ENCODE measurements at places on chromosomes 16 and 17.

- no peak for DNase-seq
These were observed 69.6 kb upstream of the ZNF750 start for GRCh38 chr17:82909322-82909904.

DNA sequence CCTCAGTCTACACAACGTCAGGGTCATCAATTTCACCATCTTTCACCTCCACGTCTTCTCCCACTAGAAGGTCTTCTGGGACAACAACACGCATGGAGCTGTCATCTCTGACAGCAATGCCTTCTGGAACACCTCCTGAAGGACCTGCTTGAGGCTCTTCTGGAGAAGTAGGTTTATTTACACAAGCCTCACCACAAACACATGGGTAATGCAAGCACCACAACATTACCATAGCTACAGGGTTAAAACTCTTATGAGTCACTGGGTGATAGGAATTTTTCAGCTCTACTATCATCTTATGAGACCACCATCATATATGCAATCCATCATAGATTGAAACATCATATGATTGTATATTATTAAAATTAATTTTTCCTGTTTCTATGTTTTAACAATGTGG is 215.4 kb downstream of the CHD9NB start:
- DNase-seq: no peak

GRCh38 chr16:66397736-66398433 is 29.2 kb upstream of the BEAN1 start:
- DNase-seq: no peak

DNA sequence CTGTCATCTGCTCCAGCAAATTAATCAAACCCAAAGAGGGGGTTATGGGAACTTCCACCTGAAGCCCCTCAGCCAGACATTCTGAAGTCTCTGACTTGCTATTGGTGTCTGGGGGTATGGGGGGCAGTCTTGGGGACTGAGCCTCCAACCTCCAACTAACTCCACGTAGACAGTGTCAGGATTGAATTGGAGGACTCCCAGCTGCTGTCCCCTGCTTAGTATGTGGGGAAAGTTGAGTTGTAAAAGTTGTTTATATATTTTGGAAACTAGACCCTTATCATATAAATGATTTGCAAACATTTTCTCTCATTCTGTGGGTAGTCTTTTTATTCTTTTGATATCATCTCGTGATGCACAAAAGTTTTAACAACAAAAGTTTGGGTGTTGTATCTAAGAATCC is 689.2 kb downstream of the WWOX start:
- DNase-seq: no peak

GRCh38 chr16:53924331-53925106 is 220.6 kb downstream of the FTO start:
- no peak for DNase-seq

DNA sequence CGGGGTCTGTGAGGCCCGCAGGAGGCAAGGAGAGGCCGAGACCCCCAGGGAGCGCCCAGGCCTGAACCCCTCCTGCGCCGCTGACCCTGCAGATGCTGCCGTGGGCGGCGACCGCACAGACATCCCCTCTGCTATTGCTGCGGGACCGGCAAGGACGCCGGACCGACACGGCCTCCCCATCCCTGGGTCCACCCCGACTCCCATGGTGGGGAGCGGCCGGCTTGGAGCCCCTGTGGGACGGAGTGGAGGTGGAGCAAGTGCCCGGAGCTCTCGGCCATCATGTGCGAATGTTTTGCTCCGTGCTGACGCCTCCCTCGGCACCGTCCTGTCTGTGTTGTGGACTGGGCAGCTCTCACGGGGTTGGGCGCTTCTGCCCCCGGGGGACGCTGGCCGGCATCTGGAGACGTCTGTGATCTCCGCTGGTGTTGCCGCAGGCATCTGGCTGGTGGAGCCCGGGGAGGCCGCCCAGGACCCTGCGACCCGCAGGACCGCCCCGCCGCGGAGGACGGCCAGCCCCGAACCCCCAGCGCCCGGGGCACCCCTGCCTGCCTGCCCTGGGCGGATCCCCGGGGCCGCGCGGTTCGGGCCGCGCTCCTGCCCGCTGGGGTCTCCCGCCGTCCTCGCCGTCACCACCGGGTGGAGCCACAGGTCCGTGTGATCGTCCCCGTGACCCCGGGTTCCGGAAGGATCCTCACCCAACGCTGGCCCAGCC is 12.8 kb upstream of the GNG13 start:
- DNase-seq: peak; percentile 60

DNA sequence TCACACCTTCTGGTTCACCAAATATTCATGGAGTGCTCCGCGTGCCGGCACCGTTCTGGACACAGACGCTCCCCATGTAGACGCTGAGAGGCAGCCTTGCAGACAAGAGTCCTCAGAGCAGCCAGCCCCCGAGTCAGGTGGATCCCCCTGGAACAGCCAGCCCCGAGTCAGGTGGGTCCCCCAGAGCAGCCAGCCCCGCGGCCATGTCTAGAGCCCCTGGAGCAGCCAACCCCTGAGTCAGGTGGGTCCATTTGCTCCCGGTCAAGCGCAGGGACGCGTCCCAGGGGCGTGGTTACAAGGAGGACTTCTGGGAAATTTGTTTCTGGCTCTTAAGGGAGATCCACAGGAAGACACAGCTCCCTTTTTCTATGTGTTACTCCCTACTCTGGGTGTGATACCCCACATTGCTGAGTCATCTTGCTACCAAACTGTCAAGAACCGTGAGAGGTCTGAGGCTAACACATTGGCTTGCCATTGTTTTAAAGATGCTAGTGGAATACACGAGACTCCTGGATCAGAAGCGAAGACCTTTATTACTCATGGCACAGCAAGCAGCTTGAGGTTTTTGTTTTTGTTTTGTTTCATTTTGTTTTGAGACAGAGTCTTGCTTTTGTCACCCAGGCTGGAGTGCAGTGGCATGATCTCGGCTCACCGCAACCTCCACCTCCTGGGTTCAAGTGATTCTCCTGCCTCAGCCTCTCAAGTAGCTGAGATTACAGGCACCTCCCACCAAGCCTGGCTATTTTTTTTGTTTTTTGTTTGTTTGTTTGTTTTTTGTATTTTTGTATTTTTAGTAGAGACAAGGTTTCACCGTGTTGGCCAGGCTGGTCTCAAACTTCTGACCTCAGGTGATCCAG is 43.3 kb upstream of the CBFA2T3 start:
- DNase-seq: no peak

DNA sequence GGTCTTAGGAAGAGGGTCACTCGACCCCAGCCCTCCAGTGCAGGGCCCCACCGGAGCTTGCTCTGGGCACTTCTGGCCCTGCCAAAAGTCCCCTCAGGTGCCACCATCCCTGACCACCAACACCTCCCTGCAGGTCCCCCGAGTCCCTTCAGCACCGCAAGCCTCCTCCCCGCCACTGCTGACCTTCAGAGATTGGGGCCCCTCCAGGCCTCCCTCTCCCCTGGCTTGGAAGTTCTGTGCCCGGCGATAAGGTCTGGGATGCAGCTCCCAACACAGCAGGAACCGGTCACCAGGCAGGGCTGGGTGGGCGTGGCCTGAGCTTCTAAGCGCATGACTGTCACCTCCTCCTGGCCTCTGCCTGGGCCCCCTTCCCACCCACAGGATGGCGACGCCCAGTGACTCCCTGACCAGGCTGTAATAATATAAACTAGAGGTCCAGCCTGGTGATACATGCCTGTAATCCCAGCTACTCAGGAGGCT is 11.2 kb downstream of the PIEZO1 start:
- DNase-seq: peak; percentile 75

- DNase-seq: no peak
These were observed 12.0 kb downstream of the ARL4D start for GRCh38 chr17:43410557-43411368.

DNA sequence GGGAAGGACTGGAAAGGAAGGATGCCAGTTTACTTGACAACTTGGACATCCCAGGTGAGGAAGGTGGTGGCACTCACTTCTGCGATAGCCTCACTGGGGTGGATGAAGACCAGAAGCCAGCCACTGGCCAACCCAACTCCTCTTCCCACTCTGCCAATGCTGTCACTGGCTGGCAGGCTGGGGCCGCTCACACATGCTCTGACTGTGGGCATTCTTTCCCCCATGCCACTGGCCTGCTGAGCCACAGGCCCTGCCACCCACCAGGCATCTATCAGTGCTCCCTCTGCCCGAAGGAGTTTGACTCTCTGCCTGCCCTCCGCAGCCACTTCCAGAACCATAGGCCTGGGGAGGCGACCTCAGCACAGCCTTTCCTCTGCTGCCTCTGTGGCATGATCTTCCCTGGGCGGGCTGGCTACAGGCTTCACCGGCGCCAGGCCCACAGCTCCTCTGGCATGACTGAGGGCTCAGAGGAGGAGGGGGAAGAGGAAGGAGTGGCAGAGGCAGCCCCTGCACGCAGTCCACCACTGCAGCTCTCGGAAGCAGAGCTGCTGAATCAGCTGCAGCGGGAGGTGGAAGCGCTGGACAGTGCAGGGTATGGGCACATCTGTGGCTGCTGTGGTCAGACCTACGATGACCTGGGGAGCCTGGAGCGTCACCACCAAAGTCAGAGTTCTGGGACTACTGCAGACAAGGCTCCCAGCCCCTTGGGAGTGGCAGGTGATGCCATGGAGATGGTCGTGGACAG is 4.5 kb downstream of the ZNF646 start:
- no peak for DNase-seq

GRCh38 chr17:29603109-29603674 is 10.3 kb downstream of the ANKRD13B start:
- no peak for DNase-seq

DNA sequence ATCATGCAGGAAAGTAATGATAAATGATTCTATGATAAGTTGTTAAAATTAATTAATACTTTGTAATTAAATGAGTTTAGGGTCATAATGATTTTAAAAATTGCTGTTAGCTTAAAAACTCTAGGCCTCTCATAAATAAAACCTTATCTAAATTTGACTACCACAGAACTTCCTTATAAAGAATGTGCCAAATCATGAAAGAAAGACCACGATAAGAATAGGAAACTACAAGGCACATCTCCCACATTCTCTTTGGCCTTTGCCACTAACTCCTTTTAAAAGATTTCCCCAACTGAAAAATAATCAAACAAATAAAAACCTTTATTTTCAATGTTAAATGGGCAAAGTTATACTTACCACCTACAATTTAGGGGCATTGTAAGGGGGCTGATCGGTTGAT is 164.6 kb upstream of the C17orf78 start:
- DNase-seq: no peak

DNA sequence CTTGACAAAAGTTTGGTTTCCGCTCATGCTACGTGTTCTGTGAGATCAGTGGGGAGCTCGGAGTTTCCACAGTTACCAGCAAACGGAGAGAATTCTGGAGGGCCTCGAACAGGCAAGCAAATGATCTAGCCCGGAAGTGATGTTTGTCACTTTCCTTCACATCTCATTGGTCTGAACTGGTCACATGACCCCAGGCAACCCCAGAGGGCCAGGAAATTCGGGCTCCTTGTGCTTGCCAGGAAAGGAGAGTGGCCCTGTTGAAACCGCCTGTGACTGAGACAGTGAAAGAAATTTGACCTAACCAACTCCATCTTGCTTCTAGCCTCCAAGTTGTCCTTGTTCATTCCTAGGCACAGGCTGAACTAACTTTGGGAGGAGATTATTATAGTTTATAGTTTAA is 23.0 kb downstream of the SPPL2C start:
- no peak for DNase-seq

DNA sequence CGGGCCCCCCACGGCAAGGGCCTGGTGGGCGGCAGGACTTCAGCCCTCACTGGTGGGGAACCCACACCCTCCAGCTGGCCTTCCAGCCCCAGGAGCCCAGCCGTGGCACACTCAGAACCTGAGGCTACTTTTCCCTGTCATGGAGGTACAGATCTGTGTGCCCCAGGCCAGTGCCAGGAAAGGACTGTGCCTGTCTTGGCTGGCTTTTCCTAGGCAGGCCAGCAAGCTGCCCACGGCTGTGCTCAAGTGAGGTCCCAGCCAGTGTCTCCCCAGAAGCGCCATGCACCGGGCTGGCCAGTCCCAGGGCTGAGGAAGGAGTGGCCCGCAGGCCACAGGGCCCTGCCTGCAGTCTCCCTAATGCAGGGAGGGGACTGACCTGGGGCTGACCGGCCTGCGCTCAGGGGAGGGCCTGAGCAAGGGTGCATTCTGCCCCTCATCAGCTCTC is 16.6 kb downstream of the ENGASE start:
- no peak for DNase-seq

GRCh38 chr16:54489225-54490111 is 202.9 kb upstream of the IRX3 start:
- DNase-seq: no peak

- DNase-seq: no peak
These were observed 9.3 kb downstream of the KCTD5 start for GRCh38 chr16:2691491-2692248.

- peak; percentile 68 for DNase-seq
These were observed 20.4 kb upstream of the PHB1 start for GRCh38 chr17:49434821-49435670.

GRCh38 chr17:64156670-64157069 is 26.7 kb upstream of the ERN1 start:
- no peak for DNase-seq

GRCh38 chr17:77467521-77467920 is 326.8 kb downstream of the SEC14L1 start:
- DNase-seq: no peak

Data from suppressor macrophage treated with lipopolysaccharide for 4 hours (primary cell).